Left cardiac atrium (tissue), 4 donors: ENCODE measurements at places on chromosomes 7 and 10. TPM values are rescaled to one million over a fixed set of nuclear protein-coding genes. Genes with fewer than 3 reads are reported as not detected.

The NUDT13 gene
- total RNA-seq, result 1.6 TPM

The MKX gene
- 0.50 TPM for total RNA-seq

The ZNF804B gene
- 0.16 TPM for total RNA-seq

The NKX2-3 gene
- total RNA-seq, result not detected

The SFTPA1 gene
- 0.26 TPM for total RNA-seq

The CFAP70 gene
- 1.7 TPM for total RNA-seq

The SAMD9L gene
- 5.9 TPM for total RNA-seq

The CALY gene
- not detected for total RNA-seq

The COX19 gene
- 8.5 TPM for total RNA-seq

The LLCFC1 gene
- total RNA-seq, result not detected

The TLL2 gene
- 1.5 TPM for total RNA-seq

The SYCE1 gene
- 0.62 TPM for total RNA-seq

The TDRD1 gene
- total RNA-seq, result 0.77 TPM

The CREB3L2 gene
- 80.1 TPM for total RNA-seq

The OR2A1 gene
- total RNA-seq, result not detected

The HDAC9 gene
- 16.0 TPM for total RNA-seq

The PTPRZ1 gene
- total RNA-seq, result 0.88 TPM

The OR2A12 gene
- total RNA-seq, result not detected

The C7orf57 gene
- total RNA-seq, result 0.12 TPM

The GOLGA7B gene
- total RNA-seq, result 2.4 TPM

The VAX1 gene
- not detected for total RNA-seq

The STEAP1 gene
- total RNA-seq, result 6.1 TPM

The OR2F1 gene
- not detected for total RNA-seq

The GHRHR gene
- not detected for total RNA-seq

The GIMAP5 gene
- 18.6 TPM for total RNA-seq

The SMIM30 gene
- 78.1 TPM for total RNA-seq
